Bronchial smooth muscle cell (primary cell): ENCODE measurements at places on chromosomes 2 and 18. TPM values are rescaled to one million over a fixed set of nuclear protein-coding genes. Genes with fewer than 3 reads are reported as not detected.

GPR75 gene
- total RNA-seq: 0.52 and 0.95 TPM in 2 replicates

FAM124B gene
- total RNA-seq: under 0.01 and 0.16 TPM in 2 replicates

UGT1A7 gene
- total RNA-seq: not detected in 2 replicates

DCDC2C gene
- not detected in 2 replicates for total RNA-seq

ECEL1 gene
- not detected in 2 replicates for total RNA-seq

OTOS gene
- total RNA-seq: not detected in 2 replicates

CRYGD gene
- total RNA-seq: not detected in 2 replicates

BMP10 gene
- not detected in 2 replicates for total RNA-seq

LDLRAD4 gene
- total RNA-seq: 0.16 TPM in 1 of 2 replicates, not detected in the other

FKBP1B gene
- 10.3 and 16.1 TPM in 2 replicates for total RNA-seq

TIMM21 gene
- 23.2 and 25.6 TPM in 2 replicates for total RNA-seq

CMPK2 gene
- 0.17 and 0.47 TPM in 2 replicates for total RNA-seq

DDX1 gene
- 65.3 and 70.0 TPM in 2 replicates for total RNA-seq

SPC25 gene
- total RNA-seq: 1.1 and 1.4 TPM in 2 replicates

PPP4R1 gene
- 69.2 and 133 TPM in 2 replicates for total RNA-seq

CNGA3 gene
- total RNA-seq: 0.16 TPM in 1 of 2 replicates, not detected in the other

UGT1A3 gene
- not detected in 2 replicates for total RNA-seq

COLEC12 gene
- total RNA-seq: 64.0 and 144 TPM in 2 replicates
